Stimulated activated CD8-positive, alpha-beta memory T cell treated with anti-CD3 and anti-CD28 coated beads, Interleukin-4, amount 100 ng/mL, for 4 hours (primary cell): ENCODE measurements at places on chromosomes 7 and 10.

- DNase-seq: no peak
Observed at GRCh38 chr7:40288827-40289226, 154.0 kb downstream of the SUGCT start.

GRCh38 chr7:101882595-101883564 is 65.5 kb downstream of the CUX1 start:
- DNase-seq: no peak

DNA sequence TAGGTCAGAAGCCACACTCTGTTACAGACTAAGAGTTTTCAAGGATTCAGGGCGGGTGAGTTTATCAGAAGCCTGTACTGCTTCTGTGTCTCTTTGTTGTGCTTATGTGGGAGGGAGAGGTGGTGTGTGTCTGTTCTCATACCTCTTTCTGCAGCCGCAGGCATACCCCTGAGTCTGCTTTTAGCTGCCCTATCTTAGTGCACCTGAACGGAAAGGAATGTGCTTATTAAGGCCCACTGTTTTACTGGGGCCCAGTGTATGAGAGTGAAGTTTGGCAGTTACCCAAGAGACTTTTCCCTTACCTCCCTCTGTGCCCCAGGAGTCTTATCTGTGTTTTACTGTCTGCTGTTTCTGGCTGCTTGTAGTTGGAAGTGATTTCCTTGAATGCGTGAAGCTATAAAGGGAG is 104.3 kb downstream of the TYW1 start:
- no peak for DNase-seq

DNA sequence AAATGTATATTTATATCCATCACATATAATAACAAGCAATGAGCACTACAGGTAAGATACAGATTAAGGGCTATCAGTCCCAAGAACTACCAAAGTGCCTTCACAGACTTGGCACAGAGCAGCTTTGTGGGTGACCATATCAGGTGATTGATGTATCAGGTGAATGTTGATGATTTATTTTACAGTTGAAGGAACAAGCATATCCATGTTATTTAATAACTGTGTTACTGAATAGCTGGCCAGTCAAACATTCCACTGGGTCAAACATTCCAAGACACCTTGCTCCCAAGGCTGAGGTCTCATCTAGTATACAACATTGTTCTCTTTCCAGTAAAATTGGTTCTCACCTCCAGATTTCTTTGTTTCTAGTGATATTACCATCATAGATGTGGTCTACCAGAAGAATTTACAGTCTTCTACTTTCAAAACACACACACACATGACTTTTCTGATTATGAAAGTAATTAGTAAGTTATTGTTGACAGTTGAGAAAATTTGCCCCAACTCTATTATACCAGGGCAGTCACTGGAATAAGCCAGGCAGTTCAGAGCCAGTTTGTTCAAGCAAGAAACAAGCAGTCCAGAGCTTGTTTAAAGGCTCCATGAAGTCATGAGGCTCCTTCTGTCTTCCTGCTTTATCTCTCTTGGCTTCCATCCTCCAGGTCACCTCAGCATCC is 68.2 kb downstream of the ELAPOR2 start:
- DNase-seq: no peak

DNA sequence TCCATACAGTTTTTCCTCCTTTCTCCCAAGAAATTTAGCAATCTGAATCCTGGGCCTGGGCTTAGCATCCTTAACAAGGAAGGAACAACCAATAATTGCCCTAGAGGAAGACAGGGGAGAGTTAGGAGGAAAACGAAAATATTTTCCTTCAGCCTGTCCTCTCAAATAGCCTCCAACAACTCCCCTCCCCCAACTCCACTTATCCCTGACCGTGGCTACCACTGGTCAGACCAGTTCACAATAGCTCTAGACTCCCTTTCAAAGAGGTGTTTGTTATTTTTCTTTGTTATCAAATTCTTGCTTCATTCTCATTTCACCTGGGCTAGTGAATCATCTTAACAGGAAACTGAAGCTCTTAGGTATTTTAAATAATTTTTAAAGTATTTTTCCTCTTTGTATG is 114.1 kb downstream of the CPED1 start:
- DNase-seq: no peak

GRCh38 chr7:102236592-102237287 is 49.9 kb upstream of the SH2B2 start:
- no peak for DNase-seq

- DNase-seq: no peak
Observed at GRCh38 chr7:132609906-132610520, 33.7 kb upstream of the PLXNA4 start.

- DNase-seq: no peak
Observed at GRCh38 chr10:72334825-72335393, 19.8 kb downstream of the DNAJB12 start.

GRCh38 chr10:119246862-119247549 is 39.6 kb downstream of the GRK5 start:
- DNase-seq: no peak

- DNase-seq: no peak
Observed at GRCh38 chr7:132065989-132066603, 509.7 kb upstream of the PODXL start.

DNA sequence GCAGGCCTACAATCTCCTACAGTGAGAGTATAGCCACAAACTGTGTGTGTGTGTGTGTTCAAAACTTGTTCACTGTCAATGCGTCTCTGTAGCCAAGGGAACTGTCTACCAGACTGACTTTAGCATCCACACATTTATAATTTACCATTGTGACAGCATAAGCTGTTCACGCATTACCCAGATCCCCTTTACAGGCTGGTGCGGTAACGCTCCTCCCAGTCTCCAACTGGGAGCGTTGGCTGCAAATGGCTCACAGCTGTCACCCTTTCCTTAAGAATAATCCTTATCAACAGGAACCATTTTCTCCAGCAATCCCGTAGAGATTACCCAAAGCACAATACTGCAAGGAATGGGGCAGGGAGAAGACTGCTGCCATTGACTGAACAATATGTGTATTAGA is 199.5 kb downstream of the GPAM start:
- DNase-seq: no peak

GRCh38 chr7:134962270-134962780 is 24.0 kb upstream of the AGBL3 start:
- DNase-seq: no peak

- no peak for DNase-seq
Observed at GRCh38 chr10:19946791-19947190, 130.6 kb downstream of the PLXDC2 start.

DNA sequence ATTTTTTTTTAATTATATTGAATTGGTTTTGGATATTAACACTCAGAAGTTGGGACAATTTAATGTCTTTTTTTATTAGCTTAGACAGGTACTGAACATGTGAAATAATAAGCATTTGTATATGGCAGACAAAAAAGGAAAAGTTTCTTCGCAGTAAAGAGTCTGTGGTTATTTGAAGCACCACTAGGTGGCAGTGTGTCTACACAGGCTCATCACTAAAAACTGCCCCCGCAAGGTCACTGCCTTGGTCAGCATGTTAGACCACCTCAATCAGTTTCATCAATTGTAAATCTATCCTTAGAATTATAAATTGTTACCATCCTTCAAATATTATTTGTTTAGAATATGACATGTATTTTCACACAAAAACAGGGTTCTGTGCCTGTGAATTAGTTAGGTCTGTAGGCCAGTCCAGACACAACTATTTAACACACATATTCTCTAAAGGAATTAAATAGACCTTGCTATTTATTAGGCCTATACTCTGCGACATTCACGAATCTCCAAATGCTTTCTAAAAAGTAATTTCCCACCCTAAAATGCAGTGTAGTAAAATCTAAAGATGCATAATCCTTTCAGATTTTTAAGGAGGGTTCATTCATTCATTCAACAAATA is 17.0 kb downstream of the PNLIPRP3 start:
- no peak for DNase-seq

DNA sequence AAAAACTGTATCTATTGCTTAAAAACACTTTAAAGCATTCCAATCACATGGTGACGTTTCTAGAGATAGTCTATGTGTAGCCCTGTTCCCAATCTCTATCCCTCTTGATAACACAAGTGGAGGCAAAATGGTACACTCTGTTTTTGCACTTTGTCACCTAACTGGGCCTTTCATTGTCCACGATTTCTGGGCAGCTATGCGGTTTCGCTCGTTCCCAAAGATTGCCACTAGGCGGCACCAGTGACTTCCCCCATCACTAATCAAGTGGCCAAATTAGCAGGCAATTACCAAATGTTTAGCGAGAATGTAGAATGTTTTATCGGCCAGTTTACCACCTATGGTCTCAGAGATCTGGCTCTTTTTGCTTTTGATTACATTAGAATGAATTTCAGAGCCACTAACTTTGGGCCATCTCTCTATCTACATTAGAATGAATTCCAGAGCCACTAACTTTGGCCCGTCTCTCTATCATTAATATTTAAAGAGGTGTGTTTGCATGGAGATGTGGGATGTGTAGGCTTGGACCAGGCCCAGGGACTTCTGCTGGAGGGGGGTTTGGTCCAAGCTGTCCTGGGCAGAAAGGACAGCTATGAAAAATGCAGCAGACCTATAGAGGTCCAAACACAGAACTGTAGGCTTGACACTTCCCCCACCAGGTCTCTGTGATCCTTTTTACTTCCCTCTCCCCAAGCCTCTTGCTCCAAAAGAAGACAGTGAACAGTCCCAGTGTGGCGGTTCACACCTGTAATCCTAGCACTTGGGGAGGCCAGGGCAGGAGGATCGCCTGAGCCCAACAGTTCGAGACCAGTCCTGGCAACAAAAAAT is 90.1 kb downstream of the EPC1 start:
- DNase-seq: peak; percentile 58

DNA sequence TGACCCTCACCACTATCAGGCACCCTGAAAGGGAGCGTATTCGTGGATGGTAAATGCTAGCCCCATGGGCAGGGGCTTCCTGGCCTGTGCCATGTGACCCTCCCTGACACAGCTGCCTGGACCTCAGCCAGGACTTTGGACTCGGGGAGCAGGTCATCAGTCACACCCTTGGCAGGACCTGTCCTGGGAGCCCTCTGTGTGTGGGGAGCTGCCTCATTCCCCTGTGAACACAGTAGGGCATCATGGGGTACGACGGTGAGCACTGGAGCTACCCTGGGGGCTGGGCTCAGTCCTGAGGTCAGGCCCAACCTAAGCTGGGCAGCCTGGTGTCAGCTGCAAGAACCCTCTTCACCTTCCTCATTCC is 129.3 kb upstream of the FAM20C start:
- DNase-seq: no peak

GRCh38 chr10:18229826-18230225 is 89.6 kb downstream of the CACNB2 start:
- no peak for DNase-seq

DNA sequence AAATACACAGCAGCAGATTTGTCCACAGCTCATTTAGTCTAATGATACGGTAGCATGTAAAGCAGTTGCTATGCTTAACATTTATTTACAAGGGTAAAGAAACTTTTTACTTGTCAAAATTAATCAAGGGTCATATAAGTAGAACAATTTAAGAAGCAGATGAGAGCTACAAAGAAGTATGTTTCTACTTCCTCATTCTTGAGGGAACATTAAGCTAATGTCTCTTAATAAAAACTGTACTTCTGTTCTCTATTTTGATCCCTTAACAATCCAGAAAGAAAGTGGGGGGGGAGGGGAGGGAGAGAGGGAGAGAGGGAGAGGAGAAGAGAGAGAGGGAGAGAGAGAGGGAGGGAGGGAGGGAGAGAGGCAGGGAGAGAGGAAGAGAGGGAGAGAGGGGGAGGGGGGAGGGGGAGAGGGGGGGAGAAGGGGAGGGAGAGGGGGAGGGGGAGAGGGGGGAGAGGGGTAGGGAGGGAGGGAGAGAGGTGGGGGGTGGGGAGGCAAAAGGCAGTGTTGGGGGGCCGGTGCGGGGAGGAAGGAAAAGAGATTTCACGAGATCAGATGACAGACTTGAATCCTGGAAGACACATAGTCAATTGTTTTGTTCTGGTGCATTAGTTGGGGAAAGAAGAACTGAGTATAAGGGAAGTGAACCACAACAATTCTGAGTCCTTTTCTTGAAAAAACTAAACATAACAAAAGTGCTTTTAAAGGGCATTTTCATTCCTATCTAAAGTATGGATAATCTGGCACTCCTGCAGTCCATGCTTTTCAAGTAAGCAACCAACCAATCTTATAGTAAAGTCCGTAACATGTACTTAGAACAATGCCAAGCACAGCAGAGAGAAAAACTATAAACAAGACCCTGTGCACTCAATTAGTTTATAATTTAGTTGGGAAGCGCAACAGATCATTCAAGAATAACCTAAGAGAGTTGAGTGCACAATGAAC is 128.0 kb downstream of the USP6NL start:
- no peak for DNase-seq

DNA sequence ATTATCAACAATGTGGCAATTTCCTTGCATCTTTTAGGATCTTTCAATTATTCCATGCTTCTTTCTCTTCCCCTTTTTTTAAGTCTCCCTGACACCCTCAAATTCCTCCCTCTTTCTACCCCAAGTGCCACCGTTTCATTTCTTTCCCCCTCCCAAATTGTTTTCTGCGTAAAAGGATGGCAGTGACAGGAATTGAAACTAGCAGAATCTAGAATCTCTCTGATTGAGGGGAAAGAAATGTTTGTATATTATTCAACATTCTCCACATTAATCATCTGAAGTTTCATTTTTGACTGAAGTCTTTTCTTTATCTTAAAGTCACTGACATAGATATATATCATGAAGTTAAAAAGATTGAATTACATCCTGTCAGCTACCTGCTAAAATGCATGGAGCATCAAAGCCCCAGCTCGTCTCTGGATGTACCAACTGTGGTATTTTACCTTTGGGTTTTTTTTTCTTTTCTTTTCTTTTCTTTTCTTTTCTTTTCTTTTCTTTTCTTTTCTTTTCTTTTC is 633.5 kb downstream of the SORCS3 start:
- DNase-seq: no peak

- DNase-seq: no peak
Observed at GRCh38 chr7:1651031-1651446, 19.0 kb upstream of the ELFN1 start.

- no peak for DNase-seq
Observed at GRCh38 chr10:4649471-4649870, 176.5 kb upstream of the AKR1E2 start.

GRCh38 chr10:109933984-109934565 is 10.8 kb upstream of the XPNPEP1 start:
- no peak for DNase-seq

DNA sequence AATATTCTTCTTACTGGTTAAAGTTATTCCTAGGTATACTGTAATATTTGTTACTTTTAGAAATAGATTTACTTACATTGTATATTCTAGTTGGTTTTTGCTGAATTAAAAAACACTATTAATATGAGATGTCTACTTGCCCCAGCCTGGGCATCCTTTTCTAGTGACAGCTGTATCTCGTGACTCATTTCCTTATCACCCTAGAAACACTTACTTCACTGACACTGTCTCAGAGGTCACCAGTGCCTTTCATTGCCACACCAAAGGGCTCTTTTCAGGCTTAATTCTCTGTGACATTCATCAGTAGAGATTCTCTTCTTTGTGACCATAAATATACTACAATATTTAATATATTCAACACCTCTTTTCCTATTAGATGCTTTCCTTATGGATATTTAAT is 194.7 kb downstream of the GALNT17 start:
- DNase-seq: no peak

DNA sequence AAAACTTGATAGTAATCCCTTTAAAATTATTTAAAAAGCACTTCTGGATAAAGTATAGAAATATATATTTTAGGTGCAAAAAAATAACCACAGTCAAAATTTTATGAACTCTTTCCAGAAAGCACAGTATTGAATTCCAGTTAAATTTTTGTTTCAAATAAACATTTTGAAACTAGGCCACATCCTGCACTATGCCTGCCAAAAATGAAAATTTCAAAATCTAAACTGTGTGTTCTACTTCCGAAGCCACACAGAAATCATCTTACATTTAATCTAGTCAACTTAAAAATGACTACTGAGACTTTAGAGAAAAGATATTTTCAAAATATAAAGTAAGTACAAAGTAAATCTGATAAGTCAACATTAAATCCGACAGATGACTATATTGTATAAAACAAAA is 50.0 kb downstream of the MAGI2 start:
- no peak for DNase-seq
